Upper lobe of left lung (tissue), 6 donors: ENCODE measurements at places on chromosomes 4 and X. TPM values are rescaled to one million over a fixed set of nuclear protein-coding genes. Genes with fewer than 3 reads are reported as not detected.

- no peaks in the 10 kb centered on the region for H3K36me3 ChIP-seq
- no peak overlapping the region for H3K27ac ChIP-seq
- DNase-seq, result no peak
- H3K4me1 ChIP-seq, result no peaks in the 10 kb centered on the region
- no peaks in the 10 kb centered on the region for H3K27me3 ChIP-seq
These were observed 116.8 kb downstream of the NAA11 start for GRCh38 chr4:79209081-79209480.

DNA sequence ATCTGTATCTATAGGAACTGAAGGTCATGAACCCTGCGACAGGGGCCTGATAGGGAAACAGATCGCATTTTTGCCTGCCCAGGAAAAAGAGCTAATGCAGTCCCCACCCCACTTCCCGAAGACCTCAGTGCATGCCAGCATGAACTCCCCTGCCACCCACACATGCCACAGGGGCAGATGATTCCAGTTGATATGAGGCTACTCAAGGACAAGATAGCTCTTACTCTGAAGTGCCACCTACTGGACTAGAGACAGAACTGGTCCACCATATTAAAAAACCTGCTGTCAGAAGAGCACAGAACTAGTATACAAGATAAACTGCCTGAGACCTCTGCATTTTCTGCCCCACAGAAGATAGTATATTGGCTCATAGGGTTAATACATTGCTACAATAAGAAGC is 68.0 kb downstream of the YIPF7 start:
- no peak overlapping the region for H3K4me3 ChIP-seq
- no peak overlapping the region for H3K27ac ChIP-seq
- no peak for DNase-seq
- H3K27me3 ChIP-seq, result no peaks in the 10 kb centered on the region
- no peaks in the 10 kb centered on the region for H3K4me1 ChIP-seq

Gene MXRA5
- 10.2 TPM for total RNA-seq

DNA sequence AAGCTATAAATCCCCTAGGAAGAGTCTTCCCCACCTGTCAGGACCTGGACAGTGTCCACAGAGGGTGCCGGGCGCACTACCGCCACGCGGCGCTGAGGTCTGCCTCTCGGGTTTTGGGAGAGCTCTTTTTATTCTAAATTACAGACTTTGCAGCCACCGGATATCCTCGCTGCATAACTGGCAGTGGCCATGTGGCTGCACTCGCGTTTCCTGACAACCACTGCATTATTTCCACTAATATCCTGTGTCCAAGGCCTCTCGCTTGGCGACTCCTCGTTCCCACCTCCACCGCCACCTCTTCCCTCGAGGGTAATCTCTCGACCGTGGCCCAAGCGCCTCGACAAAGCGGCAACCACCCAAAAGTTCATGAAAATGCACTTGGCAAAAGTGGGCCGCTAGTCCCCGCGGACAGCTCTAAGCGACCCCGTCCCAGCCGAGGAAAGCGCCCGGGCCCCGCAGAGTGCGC is 512 bp upstream of the TMEM131L start:
- H3K4me1 ChIP-seq, result peaks cover 32% of the 10 kb centered on the region
- DNase-seq, result peak; percentile 89
- H3K36me3 ChIP-seq, result no peaks in the 10 kb centered on the region
- H3K27ac ChIP-seq, result peak overlapping the region; percentile 1

- no peak for DNase-seq
- no peaks in the 10 kb centered on the region for H3K27me3 ChIP-seq
- peak overlapping the region; percentile 46 for H3K4me3 ChIP-seq
These were observed 9.9 kb upstream of the CLTRN start for GRCh38 chrX:15674514-15674840.

- H3K27ac ChIP-seq, result no peak overlapping the region
- no peaks in the 10 kb centered on the region for H3K36me3 ChIP-seq
- no peaks in the 10 kb centered on the region for H3K4me1 ChIP-seq
- no peaks in the 10 kb centered on the region for H3K27me3 ChIP-seq
- no peak for DNase-seq
These were observed 39.1 kb downstream of the MCUB start for GRCh38 chr4:109599046-109599652.

DNA sequence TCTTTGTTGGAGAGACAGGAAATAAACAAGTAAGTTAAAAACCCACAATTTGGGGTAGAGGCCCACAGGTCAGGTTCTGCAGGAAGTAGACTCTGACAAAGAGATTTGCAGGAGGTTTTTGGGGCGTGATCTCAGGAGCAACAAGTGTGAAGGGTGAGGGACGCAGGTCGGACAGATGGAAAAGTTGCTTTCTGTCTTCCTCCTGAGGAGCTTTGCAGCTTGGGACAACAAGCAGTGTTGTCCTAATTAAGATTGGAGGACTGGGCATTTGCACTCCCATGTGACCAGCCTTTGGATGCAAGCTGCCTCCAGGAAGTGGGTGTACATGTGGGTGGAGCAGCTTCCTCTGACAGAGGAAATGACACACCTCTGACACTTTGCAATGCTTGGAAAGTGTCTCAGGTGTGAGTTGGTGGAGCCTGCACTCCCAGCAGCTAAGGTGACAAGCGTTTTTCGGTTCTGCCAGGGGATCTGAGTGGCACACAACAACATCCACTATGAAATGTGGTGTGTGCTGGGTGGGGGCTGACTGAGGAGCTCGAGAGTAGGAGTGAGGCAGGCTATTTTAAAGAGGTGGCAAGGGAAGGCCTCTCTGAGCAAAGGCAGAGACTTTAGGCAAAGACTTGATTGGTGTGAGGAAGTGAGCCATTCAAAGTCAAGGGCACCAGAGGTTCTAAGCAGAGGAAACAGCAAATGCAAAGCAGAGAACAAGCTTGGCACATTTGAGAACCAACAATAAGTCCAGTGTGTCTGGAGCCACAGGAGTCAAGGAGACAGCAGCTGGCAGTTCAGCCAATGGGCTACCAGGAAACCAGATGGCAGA is 339.8 kb upstream of the GATB start:
- no peaks in the 10 kb centered on the region for H3K36me3 ChIP-seq
- peaks cover 5% of the 10 kb centered on the region for H3K4me1 ChIP-seq
- no peak overlapping the region for H3K27ac ChIP-seq
- no peaks in the 10 kb centered on the region for H3K27me3 ChIP-seq

- no peaks in the 10 kb centered on the region for H3K36me3 ChIP-seq
- DNase-seq, result no peak
- no peak overlapping the region for H3K27ac ChIP-seq
- H3K4me3 ChIP-seq, result no peak overlapping the region
- no peaks in the 10 kb centered on the region for H3K27me3 ChIP-seq
These were observed 11.6 kb downstream of the SMIM20 start for GRCh38 chr4:25925486-25926201.

DNA sequence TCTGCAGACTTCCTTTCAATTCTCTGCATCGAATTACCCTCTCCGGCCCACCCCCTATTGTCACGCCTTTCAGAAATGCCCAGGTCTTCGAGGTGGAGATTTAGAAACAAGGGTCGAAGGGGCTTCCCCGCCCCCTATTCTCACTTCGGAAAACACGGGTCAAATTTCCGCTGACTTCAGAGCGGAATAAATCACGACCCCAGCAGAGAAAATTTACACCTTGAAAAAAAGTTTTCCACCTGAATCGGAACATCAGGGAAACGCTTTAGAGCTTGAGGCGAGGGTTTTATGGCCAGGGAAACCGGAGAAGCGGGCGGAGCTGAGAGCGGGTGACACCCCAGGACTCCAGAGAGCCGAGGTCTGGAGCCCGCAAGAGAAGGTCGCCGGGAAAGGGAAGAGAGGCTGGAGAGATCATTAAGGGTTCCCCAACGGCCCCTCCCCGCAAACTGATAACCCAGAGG is 1.6 kb downstream of the SHISA3 start:
- H3K4me3 ChIP-seq, result peak overlapping the region; percentile 55
- H3K36me3 ChIP-seq, result no peaks in the 10 kb centered on the region
- H3K27me3 ChIP-seq, result no peaks in the 10 kb centered on the region
- H3K4me1 ChIP-seq, result peaks cover 33% of the 10 kb centered on the region
- H3K27ac ChIP-seq, result no peak overlapping the region
- DNase-seq, result no peak

GRCh38 chrX:46903458-46904242 is 8.6 kb upstream of the JADE3 start:
- H3K27ac ChIP-seq, result no peak overlapping the region
- peak; percentile 74 for DNase-seq
- peaks cover 3% of the 10 kb centered on the region for H3K4me1 ChIP-seq
- H3K27me3 ChIP-seq, result no peaks in the 10 kb centered on the region
- peak overlapping the region; percentile 51 for H3K4me3 ChIP-seq

- no peaks in the 10 kb centered on the region for H3K27me3 ChIP-seq
- H3K27ac ChIP-seq, result no peak overlapping the region
- H3K4me3 ChIP-seq, result no peak overlapping the region
- no peak for DNase-seq
These were observed 867.1 kb upstream of the TENM3 start for GRCh38 chr4:181376058-181376457.

DNA sequence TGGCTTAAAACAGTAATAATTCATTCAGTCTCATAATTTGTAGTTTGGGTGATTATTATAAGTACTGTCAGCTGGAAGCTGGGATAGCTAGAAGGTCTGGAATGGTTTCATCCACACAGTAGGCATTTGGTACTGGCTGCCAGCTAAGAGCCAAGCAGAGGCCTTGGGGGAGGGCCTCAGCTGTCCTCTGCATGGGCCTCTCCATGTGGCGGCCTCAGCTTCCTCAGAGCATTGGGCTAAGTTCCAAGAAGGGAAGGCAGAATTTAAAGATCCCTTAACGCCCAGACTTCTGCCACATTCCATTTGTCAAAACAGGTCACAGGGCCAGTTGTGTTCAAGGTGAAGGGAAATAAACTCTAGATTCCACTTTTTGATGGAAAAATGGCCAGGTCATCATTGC is 93.3 kb downstream of the NEUROG2 start:
- H3K27ac ChIP-seq, result no peak overlapping the region
- H3K27me3 ChIP-seq, result no peaks in the 10 kb centered on the region
- peaks cover 2% of the 10 kb centered on the region for H3K36me3 ChIP-seq
- no peak overlapping the region for H3K4me3 ChIP-seq
- DNase-seq, result no peak
- H3K4me1 ChIP-seq, result no peaks in the 10 kb centered on the region

- H3K4me3 ChIP-seq, result no peak overlapping the region
- H3K27ac ChIP-seq, result no peak overlapping the region
- H3K4me1 ChIP-seq, result no peaks in the 10 kb centered on the region
- DNase-seq, result no peak
- no peaks in the 10 kb centered on the region for H3K27me3 ChIP-seq
These were observed 1.2 kb upstream of the CD40LG start for GRCh38 chrX:136646602-136647239.
